ENCODE measurements at places on chromosomes 12 and 14.

DNA sequence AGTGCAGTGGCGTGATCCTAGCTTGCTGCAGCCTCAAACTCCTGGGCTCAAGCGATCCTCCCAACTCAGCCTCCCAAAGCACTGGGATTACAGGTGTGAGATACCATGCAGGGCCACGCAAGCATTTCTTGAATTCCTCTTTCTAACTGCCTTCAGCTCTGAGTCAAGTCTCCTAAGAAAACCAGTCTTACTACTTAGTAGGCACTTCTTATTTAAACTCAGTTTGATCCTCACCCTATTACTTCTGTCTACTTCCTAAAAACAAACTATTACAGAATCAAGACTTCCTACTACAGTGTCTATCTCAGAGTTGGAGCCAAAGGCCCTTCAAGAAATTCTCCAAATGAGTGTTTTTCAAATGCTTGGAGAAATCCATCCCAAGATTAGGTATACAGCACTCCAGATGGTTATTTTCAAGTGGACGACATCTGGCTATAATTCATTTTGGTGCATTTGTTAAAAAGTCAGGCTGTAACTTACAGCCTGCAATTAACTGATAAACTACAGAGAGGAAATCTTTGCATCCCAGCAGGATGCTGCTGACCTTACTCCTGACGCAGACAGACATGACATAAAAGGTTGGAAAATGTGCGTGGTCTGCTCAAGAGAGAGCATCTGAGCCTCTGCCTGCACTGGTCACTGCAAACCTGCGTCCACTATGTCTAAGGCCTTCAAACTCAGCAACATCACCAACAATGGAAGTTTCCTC, 34.7 kb downstream of the SSH1 start:
- DNase-seq, result no peak

- DNase-seq, result no peak
Measured at GRCh38 chr14:46782281-46782680, 130.7 kb upstream of the RPL10L start.

GRCh38 chr12:74818412-74818811, 280.8 kb downstream of the ATXN7L3B start:
- DNase-seq, result no peak

DNA sequence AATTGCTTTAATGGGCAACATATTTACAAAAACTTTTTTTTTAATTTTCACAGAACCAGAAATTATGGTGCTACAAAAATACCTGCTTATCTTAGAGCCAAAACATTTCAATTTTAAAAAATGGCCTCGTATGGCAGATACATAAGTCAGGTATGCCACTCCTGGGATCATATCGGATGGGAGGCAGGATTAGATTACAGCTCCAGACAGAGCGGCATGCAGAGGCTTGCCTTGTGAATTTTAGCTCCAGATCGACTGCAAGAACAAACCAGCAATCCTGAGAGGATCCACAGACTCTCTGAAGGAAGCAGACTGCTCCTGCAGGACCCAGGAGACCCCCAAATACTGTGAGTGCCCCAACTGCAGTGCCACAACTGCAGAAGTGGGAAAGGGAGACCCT, 169.3 kb upstream of the AMIGO2 start:
- DNase-seq, result no peak

GRCh38 chr14:89957791-89958190, 2.1 kb downstream of the TDP1 start:
- DNase-seq, result no peak
